Bone marrow (tissue), 2 donors: ENCODE measurements at places on chromosomes 1 and 21.

DNA sequence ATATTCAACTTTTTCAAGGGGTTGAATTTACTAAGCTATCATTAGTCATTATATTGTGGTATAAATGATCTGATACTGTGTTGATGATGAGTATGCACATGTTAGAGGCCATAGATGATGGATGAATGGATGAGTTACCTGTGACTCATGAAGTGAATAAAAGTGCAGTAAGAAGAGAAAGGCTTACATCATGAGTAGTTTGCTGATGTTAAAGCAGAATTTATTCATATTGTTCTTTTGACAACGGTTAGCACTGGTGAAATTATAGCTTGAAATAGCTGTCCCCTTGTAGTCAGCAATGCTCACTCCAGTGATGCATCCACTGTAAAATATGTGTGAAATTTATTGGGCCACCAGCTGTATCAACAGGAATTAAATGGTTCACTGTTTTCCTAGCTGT is 541.0 kb upstream of the ZRANB2 start:
- DNase-seq, result no peak

GRCh38 chr21:29187944-29188343 is 57.5 kb downstream of the MAP3K7CL start:
- no peak for DNase-seq

DNA sequence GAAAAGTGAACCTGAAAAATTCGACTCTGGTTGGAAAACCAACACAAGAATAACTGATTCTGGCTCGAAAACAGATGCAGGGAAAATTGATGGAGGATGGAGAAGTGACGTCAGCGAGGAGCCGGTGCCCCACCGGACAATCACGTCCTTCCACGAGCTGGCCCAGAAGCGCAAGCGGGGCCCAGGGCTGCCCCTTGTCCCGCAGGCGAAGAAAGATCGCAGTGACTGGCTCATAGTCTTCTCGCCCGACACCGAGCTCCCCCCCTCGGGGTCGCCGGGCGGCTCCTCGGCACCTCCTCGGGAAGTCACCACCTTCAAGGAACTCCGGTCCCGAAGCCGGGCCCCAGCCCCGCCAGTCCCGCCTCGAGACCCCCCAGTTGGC is 1.9 kb downstream of the RUSC1 start:
- no peak for DNase-seq

GRCh38 chr1:79732950-79733349 is 726.4 kb upstream of the ADGRL4 start:
- DNase-seq, result no peak

DNA sequence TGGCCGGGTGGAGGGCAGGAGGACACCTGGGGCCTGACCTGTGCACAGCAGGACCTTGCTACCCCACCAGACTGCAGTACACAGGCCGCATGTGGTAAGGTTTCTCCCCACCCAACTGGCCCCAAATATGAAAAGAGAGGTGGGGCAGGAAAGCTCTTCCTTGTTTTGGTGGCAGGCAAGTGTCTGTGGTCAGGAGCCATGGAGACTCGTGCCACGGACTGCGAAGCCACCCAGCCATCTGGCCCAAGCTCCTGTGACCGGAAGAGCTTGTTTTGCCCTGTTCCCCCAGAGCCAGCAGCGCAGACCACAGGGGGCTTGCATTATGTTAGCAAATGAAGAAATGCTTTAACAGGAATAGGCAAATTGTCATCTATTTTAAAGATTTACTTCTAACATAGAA is 54.9 kb downstream of the OLIG1 start:
- DNase-seq, result no peak

- no peak for DNase-seq
Observed at GRCh38 chr1:236163463-236164153, 21.3 kb downstream of the GPR137B start.

DNA sequence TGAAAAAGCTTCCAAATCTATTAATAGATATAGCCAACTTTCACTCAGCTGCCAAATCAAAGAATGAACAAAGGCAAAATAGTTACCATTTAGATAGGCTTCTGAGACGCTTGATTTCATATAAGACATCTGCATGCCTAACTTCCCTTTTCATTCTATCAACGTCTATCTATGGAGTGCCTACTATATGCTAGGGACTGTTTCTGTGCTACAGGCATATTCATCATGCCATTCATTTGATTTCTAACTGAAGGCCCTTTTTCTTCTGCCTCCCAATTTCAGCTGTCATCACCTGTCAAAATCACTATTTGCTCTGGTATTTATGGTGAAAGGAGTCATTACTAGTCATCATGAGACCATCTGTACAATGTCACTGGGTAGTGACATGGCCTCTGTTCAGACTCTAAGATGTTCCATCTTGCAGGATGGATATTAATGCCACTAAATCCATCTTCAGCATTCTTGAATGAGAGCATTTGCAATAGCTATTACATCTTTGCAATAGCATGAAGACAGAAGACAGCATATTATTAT is 4.3 kb upstream of the KRTAP13-1 start:
- no peak for DNase-seq

DNA sequence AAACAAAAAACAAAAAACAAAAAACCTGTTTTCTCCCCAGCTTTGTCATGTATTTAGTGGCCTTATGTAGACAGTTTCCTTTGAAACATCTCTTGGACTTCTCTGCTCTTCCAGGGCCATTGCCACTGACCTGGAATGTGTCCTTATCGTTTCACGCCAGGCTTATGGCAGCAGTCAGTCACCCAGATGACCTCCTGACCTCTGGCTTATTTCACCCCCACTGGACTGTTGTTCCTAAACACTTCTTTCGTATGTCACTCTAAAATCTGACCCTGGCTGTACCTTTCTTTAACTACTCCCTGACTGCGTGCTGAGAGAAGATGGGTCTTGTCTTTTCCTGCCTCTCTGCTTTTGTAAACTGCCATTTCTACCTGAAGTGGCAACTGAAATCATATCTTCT is 9.1 kb downstream of the LGALS8 start:
- no peak for DNase-seq

GRCh38 chr1:19156676-19157075 is 53.4 kb downstream of the UBR4 start:
- DNase-seq, result no peak

DNA sequence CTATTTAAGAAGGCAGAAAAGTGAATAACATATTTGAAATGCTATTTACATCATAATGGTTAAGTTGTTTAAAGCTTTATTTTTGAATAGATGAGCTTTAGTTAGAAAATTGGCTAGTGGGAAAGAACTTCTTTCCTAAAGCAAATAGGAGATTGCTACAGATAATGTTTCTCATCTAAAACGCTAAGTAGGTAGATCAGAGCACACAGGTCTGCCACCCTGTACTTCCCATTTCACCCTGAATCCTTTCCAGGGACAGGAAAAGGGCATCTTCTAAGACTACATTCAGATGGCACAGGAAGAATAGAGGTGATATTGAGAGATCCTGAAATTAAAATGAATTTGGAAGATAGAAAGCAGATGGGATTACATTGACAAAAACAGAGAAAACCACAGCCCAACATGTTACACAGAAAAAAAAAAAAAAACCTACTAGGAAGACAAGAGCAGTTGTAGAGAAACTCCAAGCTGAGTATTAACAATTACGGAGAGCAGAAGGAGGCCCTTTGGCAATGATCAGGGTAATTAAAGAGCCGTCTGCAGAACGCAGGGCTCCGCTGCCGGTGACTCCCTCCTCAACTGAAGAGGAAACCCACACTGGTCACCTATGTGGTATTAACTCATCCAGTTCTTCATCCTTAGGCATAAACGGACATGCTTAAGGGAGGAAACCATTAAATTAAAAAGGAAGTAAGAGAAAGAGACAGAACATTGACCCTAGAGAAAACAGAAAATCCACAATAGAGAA is 53.6 kb upstream of the MAP10 start:
- no peak for DNase-seq

- DNase-seq, result no peak
Observed at GRCh38 chr1:185512442-185512841, 195.4 kb upstream of the IVNS1ABP start.

DNA sequence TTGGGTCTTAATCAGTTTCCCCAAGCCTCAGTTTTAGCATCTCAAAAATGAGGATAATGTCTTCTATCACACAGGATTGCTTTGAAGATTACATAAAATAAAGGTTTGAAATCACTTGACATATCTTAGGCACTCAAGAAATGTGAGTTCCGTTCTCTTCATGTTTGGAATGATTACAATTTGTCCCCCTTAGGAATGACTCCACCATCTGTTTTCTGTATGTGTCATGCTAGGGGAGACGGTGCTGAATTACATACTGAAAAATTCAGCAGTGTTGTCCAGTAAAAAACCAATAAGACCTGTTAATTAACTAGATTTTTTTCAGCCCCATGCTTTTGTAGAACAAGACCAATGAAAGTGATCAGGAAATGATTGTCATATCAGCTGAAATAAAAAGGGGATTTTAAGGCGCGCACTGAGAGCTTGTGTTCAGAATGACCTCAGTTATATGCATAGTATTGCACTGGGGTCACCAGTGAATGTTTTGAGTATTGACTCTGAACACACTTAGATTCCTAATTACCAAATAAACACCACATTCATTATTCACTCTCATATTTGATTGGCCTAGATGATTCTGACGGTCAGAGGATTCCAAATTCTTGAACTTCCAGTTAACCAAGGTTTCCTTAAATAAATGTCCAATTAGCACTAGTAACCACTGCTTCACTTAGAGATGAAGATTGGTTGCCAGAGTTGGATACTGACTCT is 114.5 kb upstream of the KCNK2 start:
- no peak for DNase-seq

DNA sequence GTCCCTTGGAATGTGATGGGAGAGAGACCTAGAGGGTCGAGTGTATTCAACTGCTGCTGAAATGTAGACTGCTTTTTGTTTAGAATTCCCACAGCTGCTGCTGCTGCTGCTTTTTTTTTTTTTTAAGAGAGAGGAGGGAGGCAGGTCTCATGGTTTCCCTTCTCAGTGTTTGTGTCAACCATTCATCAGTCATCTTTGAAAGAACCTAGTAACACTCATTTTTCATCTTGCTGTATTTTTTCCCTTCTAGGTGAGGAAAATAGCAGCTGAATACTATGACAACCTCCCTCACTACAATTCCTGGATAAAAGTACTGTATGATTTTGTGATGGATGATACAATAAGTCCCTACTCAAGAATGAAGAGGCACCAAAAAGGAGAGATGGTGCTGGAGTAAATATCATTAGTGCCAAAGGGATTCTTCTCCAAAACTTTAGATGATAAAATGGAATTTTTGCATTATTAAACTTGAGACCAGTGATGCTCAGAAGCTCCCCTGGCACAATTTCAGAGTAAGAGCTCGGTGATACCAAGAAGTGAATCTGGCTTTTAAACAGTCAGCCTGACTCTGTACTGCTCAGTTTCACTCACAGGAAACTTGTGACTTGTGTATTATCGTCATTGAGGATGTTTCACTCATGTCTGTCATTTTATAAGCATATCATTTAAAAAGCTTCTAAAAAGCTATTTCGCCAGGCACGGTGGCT is 9.2 kb downstream of the DEGS1 start:
- no peak for DNase-seq

DNA sequence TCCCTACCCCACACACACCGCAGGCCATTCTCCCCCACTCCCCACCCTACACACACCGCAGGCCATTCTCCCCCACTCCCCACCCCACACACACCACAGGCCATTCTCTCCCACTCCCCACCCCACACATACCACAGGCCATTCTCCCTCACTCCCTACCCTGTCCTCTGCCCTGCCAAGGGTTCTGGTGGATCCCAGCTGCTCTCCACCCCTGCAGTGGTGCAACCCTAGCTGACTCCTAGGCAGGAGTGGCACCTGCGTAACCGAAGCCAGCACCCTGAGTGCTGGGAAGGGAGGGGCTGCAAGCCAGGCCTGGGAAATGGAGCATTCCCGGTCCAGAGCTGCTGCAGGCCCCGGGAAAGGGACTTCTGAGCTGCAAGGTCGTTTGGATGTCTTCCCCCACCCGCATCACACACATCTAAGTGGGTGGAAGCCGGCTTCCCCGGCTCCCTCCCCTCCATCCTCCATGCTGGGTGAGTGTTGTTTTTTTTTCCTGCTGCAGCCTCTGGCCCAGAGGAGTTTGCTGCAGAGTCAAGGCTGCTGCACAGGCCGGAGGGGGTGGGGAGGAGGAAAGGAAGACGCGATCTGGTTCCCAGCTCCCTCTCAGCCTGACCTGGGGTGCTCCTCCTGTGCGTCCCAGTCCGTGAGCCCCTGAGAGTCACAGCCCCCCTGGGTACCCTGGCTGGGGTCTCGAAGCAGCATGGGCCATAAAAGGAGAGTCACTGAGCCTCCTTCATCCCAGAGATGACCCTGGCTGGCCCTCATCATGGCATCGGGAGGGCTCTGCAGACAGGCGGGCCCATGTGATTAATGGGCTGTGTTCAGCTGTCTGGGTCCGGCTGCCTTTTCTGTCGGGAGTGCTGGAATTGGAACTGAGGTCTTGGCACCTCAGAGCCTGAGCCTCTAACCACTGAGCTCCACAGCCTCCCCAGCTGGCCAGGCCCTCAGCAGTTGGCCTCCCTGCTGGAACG is 16.1 kb downstream of the H6PD start:
- no peak for DNase-seq

DNA sequence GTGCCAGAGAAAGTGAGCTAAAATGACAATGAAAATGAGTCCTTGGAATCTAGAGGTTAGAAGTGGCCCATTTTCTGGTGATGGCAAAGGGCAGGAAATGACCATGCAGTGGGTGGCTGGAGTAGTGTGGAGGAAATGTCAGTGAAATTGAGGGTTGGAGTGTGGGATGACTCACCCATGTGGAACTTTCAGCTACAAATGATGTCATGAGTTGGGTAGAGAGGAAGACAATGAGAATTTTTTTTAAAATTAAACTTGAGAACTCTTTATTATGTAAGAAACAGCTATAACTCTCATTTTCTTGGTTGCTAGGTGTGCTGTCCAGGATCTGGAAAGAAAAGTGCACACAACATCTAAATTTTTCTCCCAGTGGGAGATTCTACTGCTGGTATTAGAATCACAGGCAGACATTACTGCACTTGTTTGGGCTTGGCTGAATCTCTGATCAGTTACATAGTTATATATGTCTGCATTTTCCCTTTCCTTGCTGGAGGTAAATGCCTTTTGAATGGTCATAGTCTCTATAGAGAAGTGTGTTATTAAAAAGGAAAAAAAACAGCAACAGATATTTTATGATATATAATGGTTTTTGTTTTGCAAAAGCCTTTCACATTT is 56.8 kb upstream of the GNG12 start:
- DNase-seq, result no peak

GRCh38 chr1:194975913-194976312 is 1632.3 kb downstream of the KCNT2 start:
- no peak for DNase-seq

- DNase-seq, result no peak
Observed at GRCh38 chr1:234997896-234998741, 130.5 kb downstream of the TOMM20 start.

GRCh38 chr21:46054031-46054430 is 43.9 kb upstream of the COL6A2 start:
- DNase-seq, result no peak
